ENCODE measurements at places on chromosomes 6 and 20.

GRCh38 chr6:150343434-150343833 lies 25.4 kb upstream of the IYD start:
- no peak for DNase-seq

- DNase-seq, result no peak
Measured at GRCh38 chr6:37868447-37868825, 48.9 kb downstream of the ZFAND3 start.

DNA sequence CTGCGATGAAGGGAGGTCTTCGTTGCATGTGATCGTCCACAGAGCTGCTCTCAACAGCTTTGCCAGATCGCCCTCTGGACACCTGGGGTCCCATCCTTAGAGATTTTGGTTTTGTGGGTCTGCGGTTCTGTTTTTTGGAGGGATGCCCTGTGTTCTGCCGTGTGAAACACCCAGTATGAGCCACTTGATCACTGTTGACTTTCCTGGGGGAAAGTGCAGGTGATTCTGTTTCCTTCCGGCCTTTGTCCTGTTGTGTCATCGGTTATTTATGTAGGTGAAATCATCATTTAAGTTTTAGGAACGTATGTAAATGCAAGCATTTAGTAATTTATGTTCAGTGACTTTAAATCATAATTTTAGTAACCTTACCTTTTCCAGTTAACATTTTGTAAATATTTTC lies 56.4 kb upstream of the SLC22A1 start:
- no peak for DNase-seq

- DNase-seq, result no peak
Measured at GRCh38 chr6:50840112-50840810, 21.6 kb downstream of the TFAP2B start.

GRCh38 chr6:21949211-21949801 lies 347.5 kb downstream of the PRL start:
- no peak for DNase-seq

GRCh38 chr6:145147559-145147958 lies 587.8 kb downstream of the EPM2A start:
- DNase-seq, result no peak

DNA sequence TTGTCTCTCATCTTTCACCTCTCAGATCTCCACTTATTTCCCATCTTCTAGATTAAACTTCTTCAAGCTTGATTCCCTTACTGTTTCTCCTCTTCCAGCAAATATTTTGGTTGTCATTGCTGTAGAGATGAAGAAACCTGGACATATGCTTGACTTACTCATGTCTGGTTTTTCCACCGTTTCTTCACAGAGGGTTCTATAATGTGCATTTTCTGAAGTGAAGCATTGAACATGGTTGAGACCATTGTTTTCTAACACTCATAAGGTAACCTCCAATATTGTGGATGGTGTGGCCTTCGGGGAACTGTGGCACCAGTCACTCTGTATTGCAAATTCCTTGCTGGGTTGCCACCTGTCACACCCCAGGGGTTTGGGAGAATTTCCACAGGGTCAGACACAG lies 237.2 kb downstream of the PLCB1 start:
- no peak for DNase-seq

GRCh38 chr20:22974354-22974753 lies 60.8 kb upstream of the SSTR4 start:
- DNase-seq, result no peak

DNA sequence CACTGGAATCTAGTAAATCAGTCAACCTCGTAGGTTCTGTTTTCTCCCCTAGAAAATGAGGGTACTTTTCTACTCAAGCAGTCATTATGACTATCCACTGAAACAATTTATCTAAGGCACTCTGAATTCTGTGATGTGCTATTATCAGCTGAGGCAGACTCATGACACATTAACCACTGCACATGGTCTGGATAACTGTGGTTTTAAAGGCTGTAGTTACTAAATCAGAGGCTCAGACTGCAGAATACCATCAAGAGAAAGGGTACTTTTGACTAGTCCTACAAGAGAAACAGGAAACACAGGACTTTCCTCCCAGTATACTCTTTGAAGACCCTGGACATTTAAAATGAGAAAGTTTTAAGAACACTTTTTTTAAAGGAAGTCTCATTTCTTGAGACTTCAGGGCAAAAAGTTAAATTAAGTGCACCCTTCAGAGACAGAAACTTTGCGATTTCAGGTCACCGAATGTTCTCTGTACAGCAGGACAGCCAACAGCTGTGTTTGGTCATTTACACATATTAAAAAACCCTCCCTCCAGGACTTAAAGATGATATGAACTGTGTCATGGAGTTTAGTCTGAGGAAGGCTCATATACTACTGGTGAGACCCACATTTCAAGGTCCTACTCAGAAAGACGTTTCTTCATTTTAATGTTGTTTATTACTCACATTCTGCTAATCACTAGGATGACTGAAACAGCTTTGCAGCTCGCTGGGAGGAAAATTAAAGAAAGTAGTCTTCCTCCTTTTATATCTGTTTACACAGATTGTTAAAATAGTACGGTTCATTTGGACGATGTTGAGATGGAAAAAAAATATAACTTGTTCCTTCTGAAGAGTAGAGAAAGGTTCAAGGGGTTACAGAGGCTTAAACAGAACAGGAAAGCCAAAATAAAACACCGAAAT lies 19.9 kb downstream of the ATXN1 start:
- DNase-seq, result no peak

- DNase-seq, result no peak
Measured at GRCh38 chr20:35116258-35116657, 23.7 kb upstream of the TRPC4AP start.

GRCh38 chr6:128259730-128260685 lies 260.4 kb downstream of the PTPRK start:
- peak; percentile 57 for DNase-seq

DNA sequence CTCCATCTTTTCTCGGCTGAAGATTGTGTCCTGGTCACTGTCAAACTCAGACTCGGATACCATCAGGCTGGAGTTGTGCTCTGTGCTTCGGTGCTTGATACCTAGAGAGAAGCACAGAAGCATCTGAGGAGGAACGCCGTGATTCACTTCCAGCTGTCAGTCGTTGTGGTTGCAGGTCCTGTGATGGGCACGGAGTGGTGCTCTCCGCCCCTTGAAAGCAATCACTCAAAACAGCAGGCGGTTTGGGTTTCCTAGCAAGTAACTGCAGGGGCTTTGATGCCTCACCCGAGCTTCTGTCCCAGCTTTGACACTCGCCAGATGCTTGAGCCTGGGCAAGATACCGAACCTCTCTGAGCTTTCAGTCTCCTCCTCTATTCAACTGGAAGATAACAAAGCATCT lies 52.5 kb downstream of the ALDH5A1 start:
- peak; percentile 45 for DNase-seq

DNA sequence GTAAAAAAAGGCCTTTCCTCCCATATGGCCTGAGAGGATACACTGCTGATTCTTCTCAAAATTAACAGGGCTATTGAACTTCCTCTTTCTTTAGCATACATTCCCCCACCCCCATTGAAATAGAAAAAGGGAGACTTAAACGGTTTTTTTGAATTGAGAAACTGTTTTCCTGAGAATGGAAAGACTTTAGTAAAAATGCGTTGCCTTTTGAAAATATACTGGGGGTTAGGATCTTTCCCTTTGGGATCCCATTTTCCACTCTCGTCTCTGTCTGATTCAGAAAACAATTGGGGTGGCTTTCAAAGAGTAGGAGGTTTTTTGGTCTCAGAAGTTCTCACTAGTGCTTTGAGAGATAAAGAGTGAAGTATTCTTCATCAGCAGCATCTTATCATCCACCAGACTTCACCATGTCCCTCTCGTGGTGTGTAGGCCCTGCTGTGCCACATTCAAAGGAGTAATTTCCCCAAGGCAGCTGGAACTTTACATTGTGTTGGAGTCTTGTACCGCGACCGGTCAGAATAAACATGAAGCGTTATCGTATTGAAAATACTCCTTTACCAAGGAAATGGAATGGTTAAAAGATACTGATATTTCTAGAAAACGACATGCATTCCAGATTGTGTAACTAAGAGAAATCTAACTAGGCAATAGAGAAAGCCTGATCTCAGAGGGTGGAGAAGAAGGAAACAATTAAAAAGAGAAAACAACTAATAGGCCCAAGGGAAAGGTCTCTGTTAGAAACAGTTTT lies 10.6 kb downstream of the MYB start:
- DNase-seq, result no peak

DNA sequence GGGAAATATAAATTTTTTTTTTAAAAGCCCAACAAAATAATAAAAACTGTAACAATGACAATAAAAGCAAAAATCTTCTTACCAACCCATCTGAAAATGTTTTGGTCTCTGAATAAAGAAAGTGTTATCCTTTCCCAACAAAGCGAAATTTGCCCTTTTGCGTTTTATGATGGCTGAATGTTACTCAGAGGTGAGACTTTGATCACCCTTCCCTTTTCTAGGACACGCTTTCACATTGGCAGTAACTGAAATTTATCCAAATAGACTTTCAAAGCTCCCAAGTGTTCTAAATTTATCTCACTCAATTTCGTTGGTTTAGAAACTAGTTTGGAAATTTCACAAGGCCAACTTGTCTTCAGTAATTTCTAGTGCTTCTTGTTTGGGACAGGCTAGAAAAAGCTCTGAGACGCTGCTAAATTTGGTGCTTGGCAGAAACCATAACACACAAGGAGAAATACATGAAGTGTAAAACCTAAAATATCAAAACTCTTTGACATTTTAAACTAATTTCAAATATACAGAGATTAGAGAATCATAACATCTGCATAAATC lies 354.5 kb upstream of the CITED2 start:
- DNase-seq, result no peak

DNA sequence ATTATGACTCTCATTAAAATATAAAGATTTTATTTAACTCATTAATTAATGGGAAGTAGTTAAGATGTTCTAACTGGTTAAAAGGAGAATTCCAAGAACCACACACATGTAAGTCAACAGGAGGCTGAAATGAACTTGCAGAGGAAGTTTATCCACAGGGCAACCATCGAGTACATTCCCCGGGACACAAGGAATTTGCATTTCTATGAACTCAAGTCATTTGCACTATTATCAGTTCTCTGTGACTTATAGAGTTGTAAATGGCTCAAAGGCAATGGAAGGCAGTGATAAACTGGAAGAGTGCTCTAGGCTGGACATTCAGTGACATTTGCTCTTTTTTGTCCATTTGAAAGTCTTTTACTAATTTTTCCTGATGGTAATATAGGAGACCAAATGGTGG lies 97.4 kb downstream of the SNX5 start:
- no peak for DNase-seq

DNA sequence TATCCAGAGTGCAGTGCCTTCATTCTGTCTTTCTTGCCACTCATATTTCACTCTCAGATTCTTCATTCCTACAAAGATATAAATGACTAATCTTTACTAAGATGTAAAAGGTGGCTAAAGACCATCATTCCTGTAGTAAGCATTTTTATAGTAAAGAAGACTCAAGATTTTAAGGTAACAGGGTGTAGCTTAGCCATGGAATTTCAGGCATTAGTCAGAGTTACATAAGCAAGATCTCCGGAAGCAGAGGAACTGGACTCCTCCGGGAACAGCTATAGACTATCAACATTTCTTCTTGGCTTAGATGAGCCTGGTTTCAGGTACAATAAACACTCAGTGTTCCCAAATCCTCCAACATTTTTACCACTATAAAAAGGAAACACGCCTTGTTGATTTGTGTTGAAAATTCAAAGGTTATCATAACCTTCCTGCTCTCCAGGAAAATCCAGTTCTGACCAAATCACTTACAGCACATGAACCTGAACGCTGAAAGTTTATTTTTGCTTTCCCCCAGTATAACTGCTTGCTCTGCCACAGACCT lies 23.7 kb downstream of the SERPINB1 start:
- DNase-seq, result no peak

GRCh38 chr6:89084954-89085353 lies 4.4 kb downstream of the PNRC1 start:
- DNase-seq, result no peak

- DNase-seq, result no peak
Measured at GRCh38 chr20:10676518-10676917, 2.7 kb upstream of the JAG1 start.

GRCh38 chr6:20629509-20629908 lies 95.3 kb downstream of the CDKAL1 start:
- DNase-seq, result no peak

DNA sequence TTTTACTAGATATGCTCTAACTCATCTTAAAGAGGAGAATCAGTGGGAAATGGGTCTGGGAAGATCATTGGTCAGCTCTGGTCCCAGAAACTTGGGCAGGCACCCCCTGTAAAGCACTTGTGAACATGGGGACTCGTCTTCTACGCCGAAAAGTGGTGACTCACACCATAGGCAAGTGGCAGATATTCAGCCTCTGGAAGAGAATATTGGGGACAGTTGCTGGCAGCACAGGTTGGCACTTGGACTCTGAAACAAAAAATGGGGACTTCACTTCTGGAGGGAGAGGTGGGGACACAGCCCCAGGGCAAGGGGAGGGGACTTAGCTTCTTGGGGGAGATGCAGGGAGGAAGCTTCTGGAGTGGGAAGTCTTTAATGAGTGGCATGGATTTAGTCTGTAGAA lies 11.9 kb upstream of the ZNF343 start:
- no peak for DNase-seq

DNA sequence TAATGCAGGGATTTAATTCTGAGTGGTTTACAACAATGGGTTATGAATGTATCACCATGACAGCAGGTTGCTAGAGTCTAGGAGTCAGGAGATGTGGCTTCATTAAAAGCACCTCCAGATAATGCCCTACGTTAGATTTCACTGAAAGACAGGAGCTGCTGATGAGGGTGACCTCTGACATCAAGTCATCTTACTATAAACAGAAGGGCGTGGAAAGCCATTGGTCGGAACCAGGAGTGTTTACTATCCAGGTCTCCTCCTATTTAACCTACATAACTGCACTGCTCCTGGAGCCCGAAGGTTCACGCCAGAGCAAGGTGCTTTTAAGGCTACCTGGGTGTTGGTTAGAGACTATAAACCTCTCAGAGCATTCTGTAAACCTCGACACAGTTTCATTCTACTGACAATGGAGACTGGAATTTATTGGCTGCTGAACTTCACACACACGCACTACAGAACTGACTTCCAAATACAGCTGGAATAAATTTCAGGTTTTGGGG lies 128.7 kb downstream of the EYA4 start:
- DNase-seq, result no peak

Measured in CD8-positive, alpha-beta memory T cell (primary cell).